Activated CD4-positive, alpha-beta T cell treated with anti-CD3 and anti-CD28 coated beads, Interleukin-2, Interleukin-4, amounts not matched to agents 100 ng/mL and 50 ng/mL, durations not matched to agents 16 hours and 8 hours (primary cell): ENCODE measurements at places on chromosomes 16 and 17.
A peak's percentile ranks its signal among the peaks of the same experiment; 100 is the strongest.

GRCh38 chr17:35297666-35298065 lies 54.8 kb downstream of the SLFN5 start:
- no peak for DNase-seq

DNA sequence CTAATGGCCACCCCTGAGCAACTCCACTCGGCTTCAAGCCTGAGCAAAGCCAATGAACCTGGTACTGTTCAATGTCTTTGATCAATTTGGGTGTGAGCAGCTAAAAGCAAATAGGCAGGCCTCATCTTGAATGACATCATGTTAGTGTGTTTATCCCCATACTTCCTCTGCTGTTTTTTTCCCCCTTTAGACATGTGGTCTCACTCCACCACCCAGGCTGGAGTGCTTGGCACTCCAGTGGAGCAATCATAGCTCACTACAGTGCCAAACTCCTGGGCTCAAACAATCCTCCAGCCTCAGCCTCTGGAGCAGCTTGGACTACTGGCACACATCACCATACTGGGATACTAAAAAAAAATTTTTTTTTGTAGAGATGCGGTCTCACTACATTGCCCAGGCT lies 75.4 kb downstream of the ARHGAP17 start:
- no peak for DNase-seq

- DNase-seq = peak; percentile 58
Measured at GRCh38 chr17:75130632-75131277, 787 bp downstream of the NT5C start.

DNA sequence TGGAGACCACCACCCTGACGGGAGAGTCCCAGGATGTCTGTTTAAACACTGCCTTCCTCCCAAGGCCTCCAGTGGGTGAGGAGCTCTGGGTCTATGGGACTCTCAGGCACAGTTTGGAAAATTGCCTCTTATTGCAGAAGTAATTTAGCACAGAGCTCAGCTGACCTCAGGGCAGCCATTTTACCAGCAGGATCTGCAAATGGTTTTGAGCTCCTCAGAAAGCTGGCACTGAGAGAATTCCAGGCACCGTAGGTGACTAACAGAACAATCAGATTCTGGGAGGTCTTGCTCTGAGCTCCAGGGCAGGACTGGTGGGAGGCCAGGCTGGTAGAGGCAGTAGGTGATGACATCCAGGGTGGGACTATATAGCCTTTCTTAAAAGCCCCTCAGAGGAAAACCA lies 17.3 kb upstream of the C16orf74 start:
- no peak for DNase-seq

GRCh38 chr17:8485491-8485890 lies 49.8 kb downstream of the NDEL1 start:
- DNase-seq = no peak

GRCh38 chr16:81499576-81500380 lies 55.2 kb downstream of the CMIP start:
- DNase-seq = no peak

GRCh38 chr17:81858170-81858966 lies 2.0 kb downstream of the P4HB start:
- no peak for DNase-seq

- DNase-seq = no peak
Measured at GRCh38 chr16:13193721-13194120, 292.3 kb downstream of the SHISA9 start.

DNA sequence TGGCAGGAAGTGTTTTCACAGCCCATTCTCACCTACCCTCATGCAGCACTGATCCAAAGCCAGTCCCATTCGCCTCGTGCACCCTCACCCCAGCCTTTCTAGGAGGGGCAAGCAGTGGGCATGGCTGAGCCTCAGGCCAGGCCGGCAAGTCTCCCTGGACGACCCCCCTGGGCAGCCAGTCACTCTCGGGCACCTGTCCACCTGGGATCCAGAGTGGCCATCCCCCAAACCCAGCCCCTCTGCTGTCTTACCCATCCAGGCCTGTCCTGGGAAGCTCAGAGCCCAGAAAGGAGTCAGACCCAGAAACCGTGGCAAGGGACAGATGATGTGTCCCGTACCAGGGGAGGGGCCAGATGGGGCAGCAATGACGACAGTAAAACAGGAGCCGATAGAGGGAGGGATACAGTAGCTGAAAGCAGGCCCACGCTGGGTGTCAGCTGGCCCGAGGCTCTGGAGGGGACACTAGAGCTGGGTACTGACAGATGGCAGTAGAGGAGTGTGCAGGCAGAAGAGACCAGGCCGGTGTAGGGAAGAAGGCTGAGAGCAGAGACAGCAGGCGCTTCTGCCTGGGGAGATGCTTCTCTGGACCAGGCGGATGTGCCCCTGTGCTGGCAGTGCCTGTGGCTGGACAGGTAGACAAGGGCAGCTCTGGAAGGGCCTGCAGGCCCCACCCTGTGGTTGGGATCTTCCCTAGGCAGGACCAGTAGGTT lies 5.8 kb downstream of the CMTM3 start:
- no peak for DNase-seq

DNA sequence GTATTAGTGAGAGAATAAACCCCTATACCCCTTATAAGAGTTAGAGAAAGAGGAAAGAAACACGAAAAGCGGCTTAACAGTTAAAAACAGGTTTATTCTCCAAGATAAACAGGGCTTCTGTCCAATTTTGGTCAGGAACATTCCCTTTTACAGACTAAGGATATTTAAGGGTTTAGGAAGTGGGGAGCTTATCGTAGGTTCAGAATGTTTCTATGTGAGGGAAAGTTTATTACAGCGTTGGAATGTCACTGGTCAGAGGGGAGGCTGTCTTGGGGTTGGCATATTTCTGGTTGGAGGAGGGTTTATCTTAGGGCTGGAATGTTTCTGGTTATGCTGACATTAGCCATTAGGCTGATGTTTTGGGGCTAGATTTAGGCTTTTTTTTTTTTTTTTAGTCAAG lies 34.1 kb upstream of the WWOX start:
- no peak for DNase-seq

GRCh38 chr17:61075988-61076387 lies 323.7 kb upstream of the TBX2 start:
- DNase-seq = no peak

DNA sequence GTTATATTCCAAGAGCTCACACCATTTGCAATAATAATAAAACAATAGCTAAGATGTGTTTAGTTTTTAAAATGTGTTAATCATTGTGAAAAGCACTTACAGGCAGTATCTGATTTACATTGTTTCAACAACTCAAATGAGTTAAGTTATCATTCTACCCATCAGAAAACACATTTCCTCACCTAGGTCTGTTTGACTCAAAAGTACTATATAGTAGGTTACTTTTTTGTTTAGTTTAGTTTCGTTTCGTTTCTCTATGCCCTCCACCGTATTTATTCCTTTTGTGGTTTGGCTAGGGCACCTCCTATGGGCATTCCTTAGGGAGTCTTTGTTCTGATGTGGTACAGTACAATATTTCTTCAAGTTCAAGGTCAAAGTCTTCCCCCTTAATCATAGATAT lies 201.6 kb downstream of the PRKCB start:
- DNase-seq = no peak

DNA sequence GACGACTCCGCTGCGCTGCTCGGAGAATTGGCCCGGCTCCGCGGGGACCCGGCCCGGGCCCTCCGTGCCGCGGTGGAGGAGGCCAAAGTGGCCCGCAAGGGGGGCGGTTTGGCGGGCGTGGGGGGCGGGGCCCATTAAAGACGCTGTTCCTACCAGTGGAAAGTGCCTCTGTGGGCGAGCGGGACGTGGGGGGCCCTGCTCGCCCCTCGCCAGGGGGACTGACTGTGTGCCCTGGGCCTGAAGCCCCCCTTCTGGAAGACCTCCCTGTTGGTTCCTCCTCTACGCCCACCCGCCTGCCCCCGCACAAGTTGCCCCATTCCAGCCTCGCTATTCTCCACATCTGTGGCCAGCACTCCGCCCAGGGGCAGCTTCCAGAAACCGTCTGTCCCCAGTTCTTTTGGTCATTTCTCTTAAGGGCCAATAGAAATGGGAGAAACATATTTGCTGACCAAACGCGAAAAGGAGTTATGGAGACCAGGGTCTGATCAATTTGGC lies 1.9 kb upstream of the FGF11 start:
- no peak for DNase-seq

DNA sequence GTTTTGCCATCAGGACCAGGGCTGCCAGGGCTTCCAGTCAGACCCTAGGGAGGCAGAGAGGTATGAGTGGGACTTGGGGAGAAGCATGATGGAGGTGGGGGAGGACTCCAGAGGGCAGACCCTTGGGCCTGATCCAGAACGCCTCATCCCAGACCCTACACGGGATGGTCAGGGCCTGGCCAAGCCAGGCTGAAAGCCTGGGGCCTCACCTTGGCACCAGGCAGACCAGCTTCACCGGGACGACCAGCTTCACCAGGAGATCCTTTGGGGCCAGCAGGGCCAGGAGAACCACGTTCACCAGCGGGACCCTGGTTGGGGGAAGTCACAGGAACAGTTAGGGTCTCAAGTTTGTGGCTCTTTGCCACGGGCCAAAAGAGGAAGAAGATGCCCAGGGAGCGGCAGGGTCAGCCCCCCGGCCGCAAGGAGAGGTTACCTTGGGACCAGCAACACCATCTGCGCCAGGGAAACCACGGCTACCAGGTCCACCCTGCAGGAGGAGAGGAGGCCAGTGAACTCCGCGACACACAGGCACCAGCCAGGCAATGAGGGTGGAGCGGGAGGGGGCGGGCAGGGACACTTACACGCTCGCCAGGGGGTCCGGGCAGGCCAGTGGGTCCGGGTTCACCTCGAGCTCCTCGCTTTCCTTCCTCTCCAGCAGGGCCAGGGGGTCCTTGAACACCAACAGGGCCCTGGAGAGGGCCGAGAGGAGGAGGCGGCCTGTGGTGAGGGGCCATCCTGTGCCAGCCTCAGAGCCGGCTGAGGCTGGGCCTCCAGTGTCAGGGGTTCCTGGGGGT lies 7.1 kb downstream of the COL1A1 start:
- no peak for DNase-seq

DNA sequence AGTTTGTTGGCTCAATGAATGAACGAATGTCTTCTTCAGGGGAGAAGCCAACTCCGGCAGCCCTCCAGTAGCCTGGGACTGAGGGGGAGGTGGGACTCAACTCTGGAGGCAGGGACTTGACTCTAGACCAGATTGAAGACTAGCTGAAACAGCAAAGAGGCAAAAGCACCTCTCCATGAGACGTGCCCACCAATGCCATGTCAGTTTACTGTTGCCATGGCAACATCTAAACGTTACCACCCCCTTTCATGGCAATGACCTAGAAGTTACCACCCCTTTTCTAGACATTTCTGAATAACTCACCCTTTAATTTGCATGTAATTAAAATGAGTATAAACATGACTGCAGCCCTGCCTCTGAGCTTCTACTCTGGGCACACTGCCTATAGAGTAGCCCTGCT lies 91.8 kb downstream of the ASIC2 start:
- no peak for DNase-seq

DNA sequence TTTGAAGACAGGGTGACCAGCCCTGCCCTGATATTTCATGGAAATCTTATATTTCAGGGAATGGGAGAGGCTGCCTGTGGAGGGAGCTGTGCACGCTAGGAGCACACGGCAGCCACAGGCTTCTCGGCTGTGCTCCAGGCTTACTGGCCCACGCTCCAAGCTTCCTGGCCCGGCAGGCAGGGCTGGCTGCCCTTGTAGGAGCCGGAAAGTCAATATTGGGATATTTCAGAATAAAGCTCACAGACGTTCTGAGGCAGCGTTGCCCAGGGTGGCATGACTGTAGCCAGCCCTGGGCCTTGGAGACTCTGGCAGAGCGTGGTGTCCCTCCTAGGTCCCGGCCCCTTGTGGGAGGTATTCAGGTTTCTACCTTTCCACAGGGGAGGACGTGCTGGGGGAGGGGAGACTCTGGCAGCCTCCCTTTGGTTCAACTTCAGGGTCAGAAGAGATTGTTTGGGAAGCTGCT lies 95.6 kb downstream of the NPIPB11 start:
- DNase-seq = no peak

- peak; percentile 79 for DNase-seq
Measured at GRCh38 chr16:2983706-2984136, 3.5 kb upstream of the PKMYT1 start.

DNA sequence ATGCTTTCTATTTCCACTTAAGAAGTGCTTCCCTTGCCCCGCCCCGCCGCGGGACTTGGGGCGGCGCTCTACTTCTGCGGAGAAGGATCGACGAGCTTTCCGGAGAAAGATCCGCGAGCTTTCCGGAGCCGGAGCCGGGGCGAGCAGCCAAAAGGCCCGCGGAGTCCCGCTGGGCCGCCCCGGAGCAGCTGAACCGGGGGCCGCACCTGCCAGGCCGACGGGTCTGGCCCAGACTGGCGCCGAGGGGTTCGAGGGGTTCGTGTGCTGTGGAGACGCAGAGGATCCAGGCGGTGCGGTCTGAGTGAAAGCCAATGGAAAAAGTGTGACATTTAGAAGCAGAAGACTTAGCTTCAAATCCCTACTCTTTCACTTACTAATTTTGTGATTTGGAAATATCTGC lies 50.8 kb downstream of the TBC1D26 start:
- no peak for DNase-seq

- peak; percentile 22 for DNase-seq
Measured at GRCh38 chr16:75305364-75306098, 54.1 kb upstream of the BCAR1 start.

- DNase-seq = peak; percentile 66
Measured at GRCh38 chr17:57455063-57455914, 199.0 kb downstream of the MSI2 start.

- no peak for DNase-seq
Measured at GRCh38 chr16:85199069-85199725, 86.9 kb upstream of the CIBAR2 start.

- DNase-seq = no peak
Measured at GRCh38 chr16:82454152-82454551, 172.6 kb upstream of the CDH13 start.

GRCh38 chr17:66580956-66581391 lies 253.9 kb upstream of the CACNG5 start:
- no peak for DNase-seq

GRCh38 chr16:27080895-27081294 lies 14.2 kb downstream of the C16orf82 start:
- no peak for DNase-seq

GRCh38 chr16:51685498-51685897 lies 534.4 kb upstream of the SALL1 start:
- DNase-seq = no peak

GRCh38 chr17:70323269-70323668 lies 153.9 kb downstream of the KCNJ2 start:
- DNase-seq = no peak

DNA sequence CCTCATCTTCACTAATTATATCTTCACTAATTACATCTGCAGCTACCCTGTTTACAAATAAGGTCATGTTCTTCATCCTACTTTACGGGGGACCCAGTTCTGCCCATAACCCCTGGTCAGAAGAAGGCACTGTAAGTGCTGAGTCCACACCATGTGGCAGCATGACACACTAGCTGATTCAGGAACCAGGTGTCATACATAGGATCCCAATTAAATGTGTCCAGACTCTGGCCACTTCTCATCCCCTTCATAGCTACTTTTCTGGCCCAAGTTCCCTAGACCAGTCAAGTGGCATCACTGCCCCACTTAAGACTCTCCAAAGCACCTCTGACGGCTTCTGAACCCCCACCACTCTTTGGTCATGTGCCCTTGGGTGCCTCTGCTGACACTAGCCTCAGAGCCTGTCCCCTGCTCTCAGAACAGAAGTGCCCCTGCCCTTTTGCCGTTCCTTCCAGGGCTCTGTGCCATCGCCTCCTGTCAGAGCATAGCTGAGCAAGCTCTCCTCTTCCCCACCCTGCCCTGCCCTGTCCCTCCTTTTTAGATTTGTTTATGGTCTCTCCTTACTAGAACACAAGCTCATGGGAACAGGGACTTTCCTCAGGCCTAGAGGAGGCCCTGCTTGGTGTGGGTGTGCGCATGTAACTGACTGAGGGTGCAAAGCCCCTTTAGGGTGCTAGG lies 61.1 kb downstream of the B9D1 start:
- no peak for DNase-seq

- DNase-seq = no peak
Measured at GRCh38 chr16:49867796-49868668, 12.1 kb upstream of the ZNF423 start.

- DNase-seq = peak; percentile 19
Measured at GRCh38 chr17:81832608-81833159, 407 bp downstream of the MCRIP1 start.
